Forelimb muscle (tissue), 1 donor: ENCODE measurements at places on chromosomes 2 and 18. TPM values are rescaled to one million over a fixed set of nuclear protein-coding genes. Genes with fewer than 3 reads are reported as not detected.

CFAP65 gene
- polyA plus RNA-seq = not detected

GRCh38 chr2:26520148-26520449, 42.2 kb upstream of the OTOF start:
- no peak for DNase-seq

- no peak for DNase-seq
Observed at GRCh38 chr2:225354281-225354774, 45.2 kb upstream of the NYAP2 start.

PRSS56 gene
- 3.4 TPM for polyA plus RNA-seq

DNA sequence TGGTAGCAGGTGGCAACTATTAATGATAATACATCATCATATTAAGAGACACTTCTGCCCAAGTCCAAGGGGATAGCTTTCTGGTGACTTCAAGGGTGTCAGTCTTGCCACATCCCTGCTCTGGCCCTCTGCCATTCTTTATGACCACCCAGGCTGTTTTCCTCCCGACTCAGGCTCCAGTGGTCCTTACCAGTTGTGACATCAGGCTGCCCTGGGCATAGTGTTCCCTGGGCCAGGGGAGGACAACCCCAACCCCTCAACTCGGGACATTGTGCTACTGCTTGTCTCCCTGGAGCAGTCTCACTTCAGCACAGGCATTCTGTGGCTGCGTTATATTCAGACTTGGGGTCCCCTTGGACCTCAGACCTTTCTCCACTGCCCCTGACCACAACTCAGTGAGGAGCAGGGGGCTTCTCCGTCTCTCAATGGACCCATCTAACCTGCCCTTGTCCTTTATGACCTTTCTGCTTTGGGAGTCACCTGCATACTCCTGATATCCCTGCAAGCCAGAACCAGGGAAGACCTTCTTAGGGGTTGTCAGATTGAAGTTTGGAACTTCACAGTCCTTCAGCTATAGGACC, 12.8 kb downstream of the DNAJB2 start:
- no peak for DNase-seq

- DNase-seq = no peak
Observed at GRCh38 chr2:162006337-162006736, 67.7 kb downstream of the DPP4 start.

- DNase-seq = no peak
Observed at GRCh38 chr18:46369323-46369722, 265.1 kb downstream of the HAUS1 start.

IL18R1 gene
- polyA plus RNA-seq = 0.57 TPM

DSG4 gene
- polyA plus RNA-seq = not detected

- DNase-seq = no peak
Observed at GRCh38 chr2:3174626-3175567, 202.7 kb downstream of the EIPR1 start.

NAT8 gene
- polyA plus RNA-seq = 0.29 TPM

GREB1 gene
- polyA plus RNA-seq = 10.2 TPM
